ENCODE measurements at places on chromosomes 6 and 20.

DNA sequence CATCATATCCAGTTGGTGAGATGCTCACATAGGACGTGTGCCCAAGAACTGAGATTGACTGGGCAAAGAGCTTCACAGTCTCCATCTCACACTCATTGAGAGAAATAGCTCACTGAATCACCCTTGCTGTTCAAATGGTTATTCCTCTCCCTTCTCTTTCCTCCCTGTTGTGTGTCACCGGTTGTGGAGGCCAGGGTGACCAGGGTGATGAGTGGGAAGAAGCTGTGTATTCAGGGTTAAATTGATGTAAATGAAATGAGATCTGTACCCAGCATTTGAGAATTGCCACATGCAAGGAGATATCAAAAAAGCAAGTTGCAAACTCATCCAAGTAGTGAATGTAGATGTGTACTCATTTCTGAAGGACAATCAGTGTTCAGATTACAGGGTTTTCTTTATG, 36.6 kb upstream of the VAPB start:
- no peak for DNase-seq

DNA sequence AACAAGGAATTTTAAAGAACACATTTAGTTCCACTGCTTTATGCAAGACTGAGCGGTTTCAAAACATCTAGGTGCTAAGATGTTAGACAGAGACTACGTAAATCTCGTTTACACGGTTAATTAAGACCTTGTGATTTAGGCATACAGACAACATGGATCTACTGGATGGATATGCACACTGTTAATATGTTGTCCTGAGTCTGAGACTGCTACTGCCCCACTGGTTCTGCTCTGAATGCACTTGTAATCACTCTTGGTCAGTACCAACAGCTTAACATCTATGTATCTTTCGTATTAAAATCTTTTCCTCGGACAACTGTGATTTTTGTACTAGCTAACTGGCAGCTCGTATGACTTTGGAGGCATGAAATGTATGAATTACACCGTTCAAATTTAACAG, 3.1 kb downstream of the MAN1A1 start:
- DNase-seq: peak; percentile 39

GRCh38 chr6:46953921-46954320, 32.2 kb upstream of the ADGRF5 start:
- no peak for DNase-seq

GRCh38 chr6:36039112-36039511, 11.5 kb downstream of the MAPK14 start:
- no peak for DNase-seq

- DNase-seq: no peak
Measured at GRCh38 chr20:35297155-35297554, 4.9 kb upstream of the FAM83C start.

DNA sequence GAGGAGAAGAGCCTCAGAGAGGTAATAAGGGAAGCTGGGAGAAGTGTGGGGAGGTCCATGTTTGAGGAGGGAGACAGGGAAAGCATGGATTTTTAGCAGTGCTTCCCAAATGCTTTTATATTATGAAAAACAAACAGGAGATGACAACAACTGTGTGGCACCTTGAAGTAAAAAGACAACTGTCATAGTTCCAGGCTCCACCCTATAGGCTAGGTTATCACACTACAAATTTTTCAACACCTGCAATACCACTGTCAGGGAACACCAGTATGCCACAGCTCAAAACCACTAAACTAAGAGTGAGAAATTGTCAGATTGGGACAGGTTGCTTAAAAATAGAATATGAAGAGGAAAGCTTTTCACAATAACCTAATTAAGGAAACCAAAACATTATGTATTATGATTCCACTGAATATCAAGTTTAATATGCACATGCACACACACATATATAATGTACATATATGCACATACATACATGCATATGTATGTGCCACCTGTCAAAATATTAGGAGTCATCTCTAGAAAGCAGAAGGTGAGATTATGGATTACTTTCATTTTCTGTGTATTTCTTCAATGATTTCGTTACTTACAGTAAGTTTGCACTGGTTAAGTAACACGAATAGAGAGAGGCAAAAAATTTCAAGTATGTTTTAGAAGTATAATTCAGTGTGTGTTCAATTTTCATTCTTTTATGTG, 261.2 kb downstream of the PTPRK start:
- DNase-seq: no peak

DNA sequence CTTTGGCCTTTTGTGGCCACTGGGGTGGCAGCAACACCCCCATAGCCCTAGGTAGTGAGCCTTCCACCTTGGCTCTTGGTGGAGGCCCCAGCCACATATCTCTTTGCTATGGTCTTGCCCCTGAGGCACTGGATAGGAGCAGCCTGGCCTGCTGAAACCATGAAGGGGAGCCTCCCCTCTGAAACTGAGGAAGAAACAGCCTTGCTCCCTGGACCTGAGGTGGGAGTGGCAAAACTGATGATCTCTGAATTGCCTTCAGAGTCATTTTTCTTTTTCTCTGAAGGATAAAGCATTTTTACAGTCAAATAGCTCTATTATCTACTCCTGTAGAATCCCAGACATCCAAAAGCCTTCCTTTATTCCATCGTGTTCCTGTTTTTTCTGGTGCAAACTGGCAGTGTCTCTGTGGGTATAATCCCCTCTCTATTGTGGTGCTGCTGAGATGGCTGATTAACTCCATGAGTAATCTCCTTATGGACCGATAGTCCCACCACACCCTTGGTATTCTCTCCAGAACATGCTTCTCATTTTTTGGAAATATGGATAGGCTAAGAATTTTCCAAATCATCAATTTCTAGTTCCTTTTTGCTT, 22.0 kb upstream of the PRSS35 start:
- no peak for DNase-seq

All from retinal pigment epithelial cell (primary cell).